Esophagus squamous epithelium (tissue), 5 donors: ENCODE measurements at places on chromosomes 4 and X.

- DNase-seq = no peak
Measured at GRCh38 chrX:102846544-102847236, 90.4 kb upstream of the RAB40AL start.

GRCh38 chr4:138188406-138189084 is 53.6 kb downstream of the SLC7A11 start:
- no peak for DNase-seq

DNA sequence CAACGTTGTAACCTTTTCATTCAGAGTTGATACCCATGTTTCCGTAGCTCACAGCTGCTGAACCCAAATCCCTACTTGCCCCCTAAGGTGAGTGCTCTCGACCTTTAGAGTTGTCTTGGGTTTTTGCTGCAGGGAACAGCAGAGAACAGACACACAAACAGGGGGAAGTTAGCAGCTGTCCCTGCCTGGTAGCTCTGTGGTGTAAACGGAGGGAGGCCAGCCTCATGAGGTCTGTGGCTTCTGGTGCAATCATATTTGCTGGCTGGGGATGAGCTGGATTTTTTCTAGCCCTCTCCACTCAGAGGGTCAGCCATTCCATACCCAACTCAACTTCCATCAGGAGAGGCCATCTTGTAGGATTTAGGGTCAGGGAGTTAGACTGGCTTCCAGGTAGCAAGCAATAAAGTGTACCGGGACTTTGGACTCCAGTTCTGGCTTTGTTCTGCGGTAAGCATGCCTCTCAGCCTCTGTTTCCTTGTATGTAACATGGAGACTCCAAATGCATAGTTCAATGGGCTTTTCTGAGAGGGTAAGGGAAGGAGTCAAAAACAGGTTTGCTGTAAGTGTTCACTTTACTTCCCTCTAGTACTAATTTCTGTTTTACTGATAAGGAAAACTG is 218.9 kb downstream of the MID1IP1 start:
- DNase-seq = no peak

DNA sequence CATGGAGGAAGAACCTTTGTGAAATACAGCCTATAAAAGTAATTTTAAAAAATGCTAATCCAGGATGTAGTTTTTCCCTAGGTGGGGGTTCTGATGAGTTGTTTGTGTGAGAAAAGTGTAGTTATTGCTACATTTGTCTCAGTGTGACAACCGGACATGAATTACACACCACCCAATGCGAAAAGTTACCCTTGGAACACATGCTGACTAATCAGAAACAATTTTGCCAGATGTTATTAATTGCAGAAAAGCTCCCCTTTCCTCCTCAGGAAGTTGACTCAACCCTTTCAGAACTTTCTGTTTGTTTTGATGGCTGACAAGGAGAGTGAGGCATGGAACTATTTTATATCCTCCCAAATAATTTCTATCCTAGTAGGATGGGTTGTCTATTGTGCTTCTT is 38.1 kb upstream of the EDA2R start:
- DNase-seq = no peak

DNA sequence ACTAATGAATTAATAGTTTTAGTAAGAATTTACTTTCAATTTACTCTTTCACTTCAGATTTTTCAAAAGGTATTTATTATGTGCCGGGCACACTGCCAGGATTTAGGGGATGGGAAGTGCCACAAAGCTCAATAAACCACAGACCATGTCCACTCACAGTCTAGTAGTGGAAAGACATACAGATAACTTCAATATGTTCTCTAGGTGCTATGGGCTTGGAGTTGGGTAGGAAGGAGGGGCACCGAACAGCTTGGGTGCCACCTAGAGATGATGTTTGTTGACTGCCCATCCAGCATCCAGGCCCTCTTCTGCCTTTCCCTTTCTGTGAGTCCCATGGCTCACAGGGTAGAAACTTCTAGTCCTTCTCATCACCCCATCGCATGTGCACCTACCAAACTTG is 17.8 kb downstream of the MFAP3L start:
- no peak for DNase-seq

GRCh38 chrX:2696698-2697215 is 5.7 kb downstream of the CD99 start:
- DNase-seq = no peak
